ENCODE measurements at places on chromosomes 5 and 9.

- no peaks in the 10 kb centered on the region for H3K4me1 ChIP-seq
- DNase-seq, result peak; percentile 18
- peaks cover 34% of the 10 kb centered on the region for H3K36me3 ChIP-seq
- no peak overlapping the region for H3K27ac ChIP-seq
These were observed 41.4 kb downstream of the PSIP1 start for GRCh38 chr9:15469406-15469805.

- no peaks in the 10 kb centered on the region for H3K27me3 ChIP-seq
- H3K27ac ChIP-seq, result no peak overlapping the region
- H3K4me3 ChIP-seq, result no peak overlapping the region
- H3K4me1 ChIP-seq, result peaks cover 2% of the 10 kb centered on the region
These were observed 75.9 kb downstream of the RAD23B start for GRCh38 chr9:107358986-107359385.

GRCh38 chr5:67047160-67047559, 149.4 kb downstream of the CD180 start:
- H3K27ac ChIP-seq, result peak overlapping the region; percentile 65
- peaks cover 14% of the 10 kb centered on the region for H3K4me1 ChIP-seq
- H3K36me3 ChIP-seq, result peaks cover 2% of the 10 kb centered on the region
- no peaks in the 10 kb centered on the region for H3K27me3 ChIP-seq

DNA sequence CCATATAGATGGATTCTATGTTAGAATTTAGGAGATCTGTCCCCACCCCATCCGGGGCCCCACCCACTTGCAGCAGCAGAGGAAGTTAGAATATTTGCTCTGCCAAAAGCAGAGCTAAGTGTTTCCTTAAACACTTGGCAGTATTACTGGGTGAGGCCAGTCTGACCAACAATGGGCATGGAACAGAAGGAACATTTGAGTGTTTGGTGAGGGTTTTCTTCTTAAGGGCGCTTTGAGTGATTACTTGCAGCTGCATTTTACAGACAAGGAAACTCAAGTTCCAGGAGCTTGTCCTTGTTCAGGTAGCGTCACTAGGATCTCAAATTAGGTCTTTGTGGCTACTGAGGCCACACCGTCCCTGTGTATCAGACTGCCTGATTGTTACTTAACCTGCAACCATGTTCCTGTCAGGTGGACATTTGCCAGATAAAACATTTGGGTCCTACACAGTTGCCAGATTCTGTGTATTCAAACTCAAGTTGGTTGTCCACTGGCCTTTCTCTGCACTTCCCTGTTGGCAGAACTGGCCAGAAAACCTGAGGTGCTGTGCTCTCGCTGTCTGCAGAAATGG, 59.3 kb downstream of the SLC46A2 start:
- H3K36me3 ChIP-seq, result no peaks in the 10 kb centered on the region
- DNase-seq, result peak; percentile 43
- no peak overlapping the region for H3K27ac ChIP-seq
- no peaks in the 10 kb centered on the region for H3K4me1 ChIP-seq
- H3K27me3 ChIP-seq, result no peaks in the 10 kb centered on the region

DNA sequence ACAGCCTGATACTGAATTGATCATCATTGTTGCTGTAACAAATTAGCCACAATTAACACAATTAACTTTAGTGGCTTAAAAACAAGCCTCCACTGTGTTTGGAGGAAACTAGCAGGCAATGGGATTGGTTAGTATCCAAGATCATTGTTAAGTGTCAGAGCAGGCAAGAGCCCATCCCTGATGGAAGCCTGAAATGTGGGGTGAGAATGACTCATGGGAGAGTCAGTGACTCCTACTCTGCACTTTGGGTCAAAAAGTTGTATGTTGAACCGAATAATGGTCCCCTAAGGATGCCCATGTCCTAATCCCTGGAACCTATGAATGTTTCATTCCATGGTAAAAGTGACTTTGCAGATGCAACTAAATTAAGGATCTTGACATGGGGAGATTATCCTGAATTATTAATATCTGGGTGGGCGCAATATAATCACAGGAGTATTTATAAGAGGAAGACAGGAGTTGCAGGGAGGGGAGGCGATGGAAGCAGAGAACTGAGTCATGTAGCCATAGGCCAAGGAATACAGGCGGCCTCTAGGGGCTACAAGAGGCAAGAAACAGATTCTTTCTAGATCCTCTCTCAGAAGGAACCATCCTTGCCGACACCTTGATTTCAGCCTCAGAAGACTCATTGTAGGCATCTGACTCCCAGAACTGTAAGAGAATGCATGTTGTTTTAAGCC, 28.8 kb downstream of the ALG2 start:
- H3K4me1 ChIP-seq, result no peaks in the 10 kb centered on the region
- H3K27ac ChIP-seq, result no peak overlapping the region
- DNase-seq, result no peak
- no peaks in the 10 kb centered on the region for H3K27me3 ChIP-seq
- H3K36me3 ChIP-seq, result no peaks in the 10 kb centered on the region
- H3K4me3 ChIP-seq, result no peak overlapping the region

GRCh38 chr9:121599872-121600585, 51.4 kb upstream of the DAB2IP start:
- H3K36me3 ChIP-seq, result no peaks in the 10 kb centered on the region
- no peak overlapping the region for H3K27ac ChIP-seq
- peak overlapping the region; percentile 33 for H3K4me3 ChIP-seq
- no peaks in the 10 kb centered on the region for H3K27me3 ChIP-seq
- H3K4me1 ChIP-seq, result peaks cover 17% of the 10 kb centered on the region
- DNase-seq, result no peak

DNA sequence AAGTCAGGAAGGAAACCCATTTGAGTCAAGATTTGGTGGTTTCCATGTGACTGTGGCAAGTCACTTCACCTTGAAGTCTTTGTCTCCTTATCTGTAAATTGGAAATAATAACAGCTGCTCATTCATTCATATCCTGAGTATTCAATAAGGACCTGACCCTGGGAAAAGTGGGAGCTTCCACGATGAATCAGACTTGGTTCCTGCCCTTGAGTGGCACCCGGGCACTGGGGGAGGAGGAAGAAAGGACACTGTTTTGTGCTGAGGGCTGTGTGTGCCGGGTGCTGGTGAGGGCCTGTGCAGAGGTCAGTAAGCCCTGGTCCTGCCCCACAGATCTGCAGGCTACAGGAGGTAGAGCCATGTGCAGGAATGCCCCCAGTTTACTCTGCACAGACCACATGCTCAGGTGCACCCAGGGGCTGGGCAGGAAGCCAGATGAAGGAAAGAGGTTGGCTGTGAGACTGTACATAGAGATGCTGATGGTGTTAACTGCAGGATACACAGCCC, 6.8 kb downstream of the NDST1 start:
- H3K27me3 ChIP-seq, result no peaks in the 10 kb centered on the region
- H3K4me3 ChIP-seq, result no peak overlapping the region
- peak overlapping the region; percentile 34 for H3K27ac ChIP-seq
- peaks cover 22% of the 10 kb centered on the region for H3K4me1 ChIP-seq

DNA sequence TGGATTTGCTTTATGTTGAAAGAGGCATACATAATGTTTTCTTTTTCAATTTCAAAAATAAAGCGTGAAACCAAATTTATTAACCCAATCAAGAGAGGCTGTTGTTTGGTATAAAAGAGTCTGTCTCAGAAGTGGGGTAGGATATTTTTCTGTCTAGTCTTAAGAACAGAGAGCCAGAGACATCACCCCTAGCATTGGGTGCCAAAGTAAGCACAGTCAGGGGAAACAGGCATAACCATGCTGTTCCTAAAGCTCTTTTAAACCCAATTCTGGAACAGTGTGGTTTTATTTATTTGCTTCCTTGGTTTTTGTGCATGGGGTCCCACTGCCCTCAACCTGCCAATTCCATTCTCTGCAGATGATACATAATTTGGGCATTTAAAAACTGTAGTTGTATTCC, 88.2 kb downstream of the UBE2R2 start:
- H3K4me3 ChIP-seq, result no peak overlapping the region
- no peak overlapping the region for H3K27ac ChIP-seq
- H3K4me1 ChIP-seq, result no peaks in the 10 kb centered on the region
- H3K27me3 ChIP-seq, result no peaks in the 10 kb centered on the region

- H3K27me3 ChIP-seq, result no peaks in the 10 kb centered on the region
- DNase-seq, result no peak
- H3K4me1 ChIP-seq, result peaks cover 26% of the 10 kb centered on the region
These were observed 186.9 kb upstream of the CD180 start for GRCh38 chr5:67383451-67383850.

DNA sequence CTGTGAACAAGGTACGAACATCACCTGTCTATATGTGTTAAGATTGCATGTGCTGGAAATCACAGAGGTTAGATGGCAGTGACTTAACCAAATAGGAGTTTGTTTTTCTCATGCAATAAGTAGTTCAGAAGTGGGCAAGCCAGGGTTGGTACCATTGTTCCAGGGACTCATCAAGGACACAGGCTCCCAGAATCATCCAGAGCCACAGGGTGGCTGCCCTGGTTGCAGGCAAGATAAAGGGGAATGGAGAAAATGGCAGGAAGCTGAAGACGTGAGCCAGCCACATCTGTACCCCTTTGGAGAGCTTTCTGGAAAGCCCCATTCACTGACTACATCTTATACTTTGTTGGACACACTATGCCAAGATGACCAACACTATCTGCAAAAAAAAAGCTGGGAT, 126.0 kb upstream of the IL12B start:
- H3K27me3 ChIP-seq, result no peaks in the 10 kb centered on the region
- no peaks in the 10 kb centered on the region for H3K36me3 ChIP-seq
- no peak for DNase-seq
- H3K4me3 ChIP-seq, result no peak overlapping the region
- H3K4me1 ChIP-seq, result no peaks in the 10 kb centered on the region

DNA sequence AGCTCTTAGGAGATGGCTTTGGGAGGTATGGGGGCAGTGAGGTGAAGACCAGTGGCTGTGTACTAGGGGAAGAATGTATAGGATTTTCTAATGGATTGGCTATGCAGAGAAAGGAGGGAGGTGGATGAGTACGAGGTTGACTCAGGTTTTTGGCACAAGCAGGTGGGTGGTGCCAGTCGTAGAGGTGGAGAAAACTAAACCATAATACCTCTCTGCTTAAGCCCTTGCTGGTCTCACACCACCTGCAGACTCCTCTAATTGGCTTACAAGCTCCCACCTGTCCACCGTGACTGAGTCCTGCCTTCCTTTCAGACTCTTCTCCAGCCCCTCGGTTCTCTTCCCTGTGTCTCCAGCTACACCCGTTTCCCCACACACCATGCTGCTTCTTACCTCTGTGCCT, 521.7 kb upstream of the CLINT1 start:
- H3K4me3 ChIP-seq, result no peak overlapping the region
- no peaks in the 10 kb centered on the region for H3K36me3 ChIP-seq
- no peak for DNase-seq
- peaks cover 3% of the 10 kb centered on the region for H3K4me1 ChIP-seq
- no peak overlapping the region for H3K27ac ChIP-seq

DNA sequence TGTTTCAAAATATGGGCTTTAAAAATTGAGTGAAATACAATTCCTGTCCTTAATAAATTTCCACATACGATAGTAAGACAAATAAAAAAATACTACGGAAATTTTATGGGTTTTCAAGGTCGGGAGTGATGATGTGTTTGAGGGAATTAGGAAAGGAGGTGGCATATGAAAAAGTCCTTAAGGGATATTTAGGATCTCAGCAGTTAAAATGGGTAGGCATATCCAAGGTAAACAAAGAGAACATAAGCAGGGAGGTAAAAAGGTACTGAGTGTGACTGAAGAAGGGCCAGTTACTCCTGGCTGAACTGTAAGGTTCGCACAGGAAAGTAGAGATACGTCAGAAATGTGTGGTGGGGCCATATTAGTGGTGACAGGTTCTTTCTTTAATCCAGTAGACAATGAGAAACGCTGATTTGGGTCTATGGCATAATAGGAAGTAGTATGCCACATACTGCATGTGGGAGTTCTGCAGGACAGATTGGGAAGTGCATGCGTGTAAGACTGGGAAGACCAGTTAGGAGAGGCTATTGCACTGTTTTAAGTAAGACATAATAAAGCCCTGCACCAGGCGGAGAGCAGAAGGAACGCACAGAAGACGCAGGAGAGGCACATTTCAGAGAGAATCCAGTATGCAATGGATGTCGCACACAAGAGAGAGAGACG, 937 bp upstream of the HMGCR start:
- H3K27ac ChIP-seq, result peak overlapping the region; percentile 66
- no peaks in the 10 kb centered on the region for H3K36me3 ChIP-seq
- DNase-seq, result peak; percentile 84
- H3K27me3 ChIP-seq, result no peaks in the 10 kb centered on the region

- H3K36me3 ChIP-seq, result no peaks in the 10 kb centered on the region
- H3K27ac ChIP-seq, result no peak overlapping the region
- no peak for DNase-seq
- H3K27me3 ChIP-seq, result no peaks in the 10 kb centered on the region
These were observed 157.5 kb downstream of the EBF1 start for GRCh38 chr5:158942217-158942616.

Data from lung (tissue), 17 donors.